Activated T-cell treated with anti-CD3 and anti-CD28 coated beads, Interleukin-2, amount 50 U/mL, for 48 hours (primary cell): ENCODE measurements at places on chromosomes 16 and 17.

GRCh38 chr16:1895068-1895467, 23.1 kb upstream of the MEIOB start:
- DNase-seq: no peak

DNA sequence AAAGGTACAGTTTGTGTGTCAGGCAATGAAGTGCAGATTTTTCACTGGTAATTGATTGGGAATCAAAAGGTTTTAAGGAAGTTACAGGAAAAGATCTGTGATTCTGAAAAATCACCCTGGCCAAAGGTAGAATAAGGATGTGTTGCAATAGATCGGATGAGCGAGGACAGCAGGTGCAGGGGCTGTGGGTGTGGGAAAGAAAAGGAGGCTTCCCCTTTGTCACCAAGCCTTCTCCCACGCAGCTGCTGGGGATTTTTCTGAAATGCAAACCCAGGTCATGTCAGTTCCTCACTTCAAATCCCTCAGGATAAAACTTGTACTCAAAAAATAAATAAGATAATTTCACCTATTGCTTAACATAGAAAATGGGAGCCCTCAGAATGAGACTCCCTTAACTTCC, 47.9 kb upstream of the ARHGAP17 start:
- no peak for DNase-seq

DNA sequence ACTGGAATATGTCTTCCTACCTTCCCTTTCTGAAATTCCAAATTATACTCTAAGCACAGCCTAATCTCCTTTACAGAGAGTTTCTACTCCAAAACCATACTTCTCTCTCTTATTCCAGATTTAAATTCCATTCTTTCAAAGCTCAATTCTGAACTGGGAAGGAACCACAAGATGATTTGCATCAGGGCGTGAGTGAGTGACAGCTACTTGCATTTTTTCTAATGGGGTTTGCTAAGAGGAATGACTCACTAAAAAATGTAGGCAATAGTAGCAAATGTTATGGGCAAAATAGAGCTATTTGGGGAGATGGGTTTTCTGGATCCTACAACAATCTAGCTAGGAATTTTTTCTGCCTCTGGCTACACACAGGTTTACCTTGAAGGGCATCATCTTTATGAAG, 244.6 kb upstream of the PSMD7 start:
- DNase-seq: no peak

GRCh38 chr17:75645889-75646637, 12.8 kb downstream of the SMIM5 start:
- no peak for DNase-seq

GRCh38 chr17:69425978-69426377, 11.5 kb downstream of the MAP2K6 start:
- no peak for DNase-seq

GRCh38 chr17:50214976-50215760, 13.7 kb upstream of the COL1A1 start:
- no peak for DNase-seq

GRCh38 chr17:50133028-50133768, 3.2 kb upstream of the SAMD14 start:
- DNase-seq: no peak

DNA sequence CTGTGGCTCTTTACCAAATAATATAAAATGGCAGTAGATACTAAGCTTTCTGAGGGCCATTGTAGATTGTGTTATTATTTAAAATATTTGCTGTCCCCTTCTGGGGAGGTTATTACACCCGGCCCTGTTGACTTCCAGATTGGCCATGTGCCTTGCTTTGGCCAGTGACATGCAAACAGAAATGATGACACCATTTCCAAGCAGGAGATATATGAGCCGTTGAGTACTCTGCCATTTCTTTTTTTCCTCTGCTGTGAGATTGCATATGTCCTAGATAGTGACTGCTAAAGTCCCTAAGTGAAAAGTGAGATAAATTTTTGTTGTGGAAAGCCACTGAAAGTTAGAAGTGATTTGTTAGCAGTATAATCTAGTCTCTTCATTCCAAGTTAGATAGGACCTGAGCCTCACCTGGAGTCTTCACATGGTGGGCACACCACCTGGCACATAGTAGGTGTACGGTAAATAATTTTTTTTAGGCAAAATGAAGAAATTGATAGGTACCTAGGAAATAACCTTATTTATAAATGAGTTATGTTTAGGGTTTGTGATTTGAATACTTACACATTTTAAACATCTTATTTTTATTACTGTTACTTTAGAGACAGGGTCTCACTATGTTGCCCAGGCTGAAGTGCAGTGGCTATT, 204.0 kb upstream of the CACNG5 start:
- no peak for DNase-seq

GRCh38 chr17:28969706-28970393, 18.5 kb upstream of the PHF12 start:
- DNase-seq: no peak
